ENCODE measurements at places on chromosomes 13 and 19.
A peak's percentile ranks its signal among the peaks of the same experiment; 100 is the strongest.

GRCh38 chr13:73913751-73914518 lies 220.3 kb downstream of the KLF12 start:
- no peak for DNase-seq

DNA sequence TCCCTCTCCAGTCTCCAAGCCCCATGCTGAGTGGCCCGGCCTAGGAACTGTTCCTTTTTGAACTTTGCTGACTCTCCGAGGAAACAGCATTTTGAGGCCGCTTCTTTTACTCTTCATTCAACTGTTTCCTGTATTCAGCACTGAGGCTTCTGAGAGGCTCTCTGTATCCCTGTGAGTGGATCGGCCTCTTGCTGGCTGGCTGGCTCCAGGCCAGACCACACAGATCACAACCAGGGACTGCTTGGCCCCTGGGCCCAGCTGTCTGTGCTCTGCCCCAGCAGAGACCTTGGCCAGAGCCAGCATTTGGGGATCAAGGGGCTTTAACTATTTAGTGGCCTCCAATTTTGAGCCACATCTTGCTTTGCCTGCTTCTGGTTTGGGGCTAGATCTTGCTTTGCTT lies 75.6 kb upstream of the KL start:
- no peak for DNase-seq

- DNase-seq: no peak
Measured at GRCh38 chr19:1364070-1364704, 19.5 kb upstream of the NDUFS7 start.

DNA sequence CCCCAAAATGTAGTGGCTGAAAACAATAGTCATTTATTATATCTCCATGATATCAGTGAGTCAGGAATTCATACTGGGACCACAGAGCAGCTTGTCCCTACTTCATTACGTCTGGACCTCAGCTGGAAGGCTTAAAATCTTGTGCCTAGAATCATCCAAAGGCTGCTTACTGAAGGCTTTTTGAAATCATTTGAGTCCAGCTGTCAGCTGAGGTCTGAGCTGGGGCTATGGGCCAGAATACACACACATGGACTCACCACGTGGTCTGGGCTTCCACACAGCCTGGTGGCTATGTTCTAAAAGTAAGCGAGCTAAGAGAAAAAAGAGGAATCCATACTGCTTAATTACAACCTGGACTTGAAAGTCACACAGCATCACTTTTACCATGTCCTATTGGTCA lies 209.2 kb downstream of the KCTD12 start:
- no peak for DNase-seq

GRCh38 chr13:77523834-77524728 lies 11.4 kb upstream of the SCEL start:
- no peak for DNase-seq

- DNase-seq: peak; percentile 27
Measured at GRCh38 chr19:54415208-54415900, at the start of gene TTYH1. Gene TTYH1 (plus strand): TSS chr19:54415464. CDS start chr19:54415553, 89 bp downstream.

DNA sequence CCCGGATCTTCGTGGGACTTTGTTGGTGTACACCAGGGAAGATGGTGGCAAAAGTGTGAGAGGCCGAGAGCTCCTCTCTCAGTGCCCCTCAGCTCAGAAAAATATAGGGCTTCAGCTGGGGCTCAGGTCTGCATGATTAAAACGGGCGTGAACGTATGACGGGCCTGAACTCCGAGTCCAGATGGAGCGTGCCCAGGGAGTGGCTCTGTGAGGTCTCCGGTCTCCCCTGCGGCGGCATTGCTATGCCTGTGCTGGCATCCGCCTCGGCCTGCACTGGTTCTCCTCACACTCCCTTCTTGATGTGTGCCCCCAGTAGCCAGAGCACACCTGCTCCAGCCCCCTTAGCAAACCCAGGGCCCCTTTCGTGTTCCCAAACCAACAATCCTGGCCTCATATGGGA lies 82.0 kb downstream of the TEX29 start:
- no peak for DNase-seq

DNA sequence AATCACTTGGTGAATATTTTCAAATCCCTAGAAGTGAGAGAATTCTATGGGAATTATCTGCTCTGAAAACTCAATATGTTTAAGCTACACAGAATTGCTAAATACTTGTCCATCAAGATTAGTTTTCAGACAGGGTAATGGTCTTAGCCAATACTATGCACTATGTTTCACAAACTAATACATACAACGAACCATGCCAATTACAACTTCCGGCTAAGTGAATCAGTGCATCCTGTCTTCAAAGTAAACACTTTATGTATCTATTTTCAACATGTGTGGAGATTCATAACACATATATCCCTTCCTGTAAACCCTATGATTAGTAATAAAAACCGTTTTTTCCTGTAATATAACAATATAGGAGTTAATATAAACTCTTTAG lies 181.5 kb downstream of the POSTN start:
- DNase-seq: no peak

- no peak for DNase-seq
Measured at GRCh38 chr13:32125221-32125689, 93.7 kb downstream of the FRY start.

DNA sequence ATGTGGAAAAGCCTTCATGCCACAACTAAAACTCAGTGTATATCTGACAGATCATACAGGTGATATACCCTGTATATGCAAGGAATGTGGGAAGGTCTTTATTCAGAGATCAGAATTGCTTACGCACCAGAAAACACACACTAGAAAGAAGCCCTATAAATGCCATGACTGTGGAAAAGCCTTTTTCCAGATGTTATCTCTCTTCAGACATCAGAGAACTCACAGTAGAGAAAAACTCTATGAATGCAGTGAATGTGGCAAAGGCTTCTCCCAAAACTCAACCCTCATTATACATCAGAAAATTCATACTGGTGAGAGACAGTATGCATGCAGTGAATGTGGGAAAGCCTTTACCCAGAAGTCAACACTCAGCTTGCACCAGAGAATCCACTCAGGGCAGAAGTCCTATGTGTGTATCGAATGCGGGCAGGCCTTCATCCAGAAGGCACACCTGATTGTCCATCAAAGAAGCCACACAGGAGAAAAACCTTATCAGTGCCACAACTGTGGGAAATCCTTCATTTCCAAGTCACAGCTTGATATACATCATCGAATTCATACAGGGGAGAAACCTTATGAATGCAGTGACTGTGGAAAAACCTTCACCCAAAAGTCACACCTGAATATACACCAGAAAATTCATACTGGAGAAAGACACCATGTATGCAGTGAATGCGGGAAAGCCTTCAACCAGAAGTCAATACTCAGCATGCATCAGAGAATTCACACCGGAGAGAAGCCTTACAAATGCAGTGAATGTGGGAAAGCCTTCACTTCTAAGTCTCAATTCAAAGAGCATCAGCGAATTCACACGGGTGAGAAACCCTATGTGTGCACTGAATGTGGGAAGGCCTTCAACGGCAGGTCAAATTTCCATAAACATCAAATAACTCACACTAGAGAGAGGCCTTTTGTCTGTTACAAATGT lies 16.4 kb downstream of the ZNF175 start:
- DNase-seq: no peak

DNA sequence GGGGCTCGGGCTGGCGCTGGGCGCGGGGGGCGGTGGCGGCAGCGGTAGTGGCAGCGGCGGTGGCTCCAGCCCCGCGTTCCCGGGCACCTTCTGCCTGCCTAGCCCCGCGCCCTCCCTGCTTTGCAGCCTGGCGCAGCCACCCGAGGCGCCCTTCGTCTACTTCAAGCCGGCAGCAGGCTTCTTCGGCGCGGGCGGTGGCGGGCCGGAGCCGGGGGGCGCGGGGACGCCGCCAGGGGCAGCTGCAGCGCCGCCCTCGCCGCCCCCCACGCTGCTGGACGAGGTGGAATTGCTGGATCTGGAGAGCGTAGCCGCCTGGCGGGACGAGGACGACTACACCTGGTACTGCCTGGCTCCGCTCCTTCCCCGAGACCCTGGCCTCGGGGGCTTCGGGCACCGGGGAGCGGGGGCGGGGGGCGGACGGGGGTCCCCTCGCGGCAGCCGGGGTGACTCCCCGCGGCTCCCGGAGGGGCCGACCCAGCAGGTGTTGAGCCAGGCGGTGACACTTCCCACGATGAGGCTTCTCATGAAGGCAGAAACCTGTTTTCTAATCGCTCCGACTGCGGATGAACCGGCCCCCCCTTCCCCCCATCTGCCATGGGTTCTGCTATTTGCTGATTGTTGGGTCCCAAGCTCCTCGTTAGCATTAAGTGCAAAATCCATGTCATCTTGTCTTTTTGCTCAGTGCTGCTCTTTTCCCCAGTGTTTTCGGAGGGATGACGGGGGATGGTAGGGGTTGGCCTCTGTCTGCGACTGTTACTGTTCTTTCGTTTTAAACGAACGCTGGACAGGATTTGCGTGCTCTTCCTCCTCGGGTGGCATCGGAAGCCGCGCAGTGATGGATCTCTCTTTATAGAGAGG lies 943 bp downstream of the SLAIN1 start:
- DNase-seq: peak; percentile 40

DNA sequence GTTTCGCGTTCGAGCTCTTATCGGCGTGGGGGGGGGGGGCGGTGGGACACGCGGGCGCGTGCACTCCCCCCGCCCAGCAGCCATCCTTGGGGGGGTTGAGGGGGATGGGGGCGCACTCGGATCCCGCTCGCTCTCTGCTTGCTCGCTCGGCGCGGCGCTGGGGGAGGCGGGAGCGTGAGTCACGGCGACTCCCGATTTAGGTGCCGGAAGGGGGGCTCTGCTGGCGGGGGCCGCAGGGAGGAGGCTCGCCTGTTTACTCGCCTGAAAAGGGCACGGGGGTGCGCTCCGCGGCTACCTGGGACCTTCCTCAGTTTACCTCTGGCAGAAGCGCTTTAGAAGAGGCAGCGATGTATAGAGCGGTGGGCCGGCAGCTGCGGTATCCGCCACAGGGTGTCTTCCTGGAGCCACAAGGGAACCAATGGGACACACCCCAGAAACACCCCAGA lies 1.1 kb upstream of the PDE4A start:
- no peak for DNase-seq

- no peak for DNase-seq
Measured at GRCh38 chr19:49938662-49939061, 9.4 kb upstream of the NUP62 start.

GRCh38 chr13:59747529-59747928 lies 416.2 kb downstream of the DIAPH3 start:
- DNase-seq: no peak

- no peak for DNase-seq
Measured at GRCh38 chr13:65911546-65912193, 1318.5 kb downstream of the PCDH9 start.

- no peak for DNase-seq
Measured at GRCh38 chr13:20519875-20520274, 5.8 kb downstream of the CRYL1 start.

DNA sequence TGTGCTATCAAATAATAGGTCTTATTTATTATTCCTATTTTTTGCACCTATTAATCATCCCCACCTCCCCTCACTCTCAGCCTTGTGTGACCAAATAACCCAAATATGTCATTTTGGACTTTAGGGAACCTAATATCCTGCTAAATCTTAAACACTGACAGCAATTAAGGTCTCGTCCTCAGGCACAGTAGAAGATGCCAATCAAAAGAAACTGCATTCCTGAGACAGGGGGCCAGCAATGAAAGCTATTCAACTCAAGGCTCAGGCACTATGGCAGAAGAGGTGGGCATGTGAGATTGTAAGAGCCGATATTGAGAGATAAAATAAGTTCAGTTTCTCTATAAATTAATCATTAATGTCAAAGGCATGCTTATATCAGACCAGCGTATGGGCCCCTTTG lies 1437.7 kb upstream of the PCDH9 start:
- no peak for DNase-seq

DNA sequence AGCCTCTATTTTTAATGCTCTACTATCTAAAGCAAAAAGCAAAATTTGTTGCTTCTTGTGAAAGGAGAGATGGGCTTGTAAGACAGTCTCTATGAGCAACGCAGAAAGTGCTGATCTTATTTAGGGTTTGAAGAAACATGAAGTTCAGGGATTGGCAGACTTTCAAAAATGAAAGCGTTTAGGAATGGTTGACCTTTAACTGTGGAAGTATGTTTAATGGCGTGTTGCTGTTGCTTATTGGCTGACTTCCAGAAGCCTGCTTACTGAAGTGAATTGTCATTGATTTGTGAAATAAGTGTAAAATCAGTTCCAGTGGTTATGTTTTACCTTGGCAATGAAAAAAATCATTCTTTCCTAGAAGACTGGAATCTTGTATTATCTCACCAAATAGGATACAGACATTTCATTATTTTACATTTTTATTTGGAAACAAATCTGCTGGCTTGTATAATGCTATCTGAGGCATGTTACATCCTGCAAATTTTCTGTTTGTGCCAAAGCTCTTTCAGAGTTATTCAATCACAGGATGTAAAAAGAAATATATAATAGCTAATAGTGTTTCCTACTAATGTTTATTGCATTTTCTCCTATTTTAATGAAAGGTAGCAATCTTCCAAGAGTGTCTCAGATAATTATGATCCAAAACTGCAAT lies 221.3 kb upstream of the SLITRK6 start:
- no peak for DNase-seq

DNA sequence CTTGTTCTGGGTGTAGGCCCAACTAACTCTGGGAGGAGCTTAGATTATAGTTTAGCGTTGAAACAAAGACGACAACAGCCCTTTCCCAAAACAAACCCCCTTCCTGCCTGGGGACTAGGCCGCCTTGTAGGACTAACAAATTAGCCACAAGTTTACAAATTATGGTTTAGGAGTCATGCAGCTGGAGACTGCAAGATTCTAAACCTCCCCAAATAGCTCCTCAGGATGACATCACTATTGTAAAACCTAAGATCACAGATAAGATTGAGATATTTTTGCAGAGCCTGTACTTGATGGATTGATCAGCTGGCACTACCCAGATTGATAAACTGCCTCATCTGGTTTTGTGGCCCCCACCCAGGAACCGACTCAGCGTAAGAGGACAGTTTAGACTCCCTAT lies 2.3 kb upstream of the SLC25A15 start:
- DNase-seq: no peak

- DNase-seq: peak; percentile 47
Measured at GRCh38 chr19:46787331-46788261, 798 bp downstream of the SLC1A5 start.

- no peak for DNase-seq
Measured at GRCh38 chr13:30051531-30052060, 201.2 kb upstream of the UBL3 start.

DNA sequence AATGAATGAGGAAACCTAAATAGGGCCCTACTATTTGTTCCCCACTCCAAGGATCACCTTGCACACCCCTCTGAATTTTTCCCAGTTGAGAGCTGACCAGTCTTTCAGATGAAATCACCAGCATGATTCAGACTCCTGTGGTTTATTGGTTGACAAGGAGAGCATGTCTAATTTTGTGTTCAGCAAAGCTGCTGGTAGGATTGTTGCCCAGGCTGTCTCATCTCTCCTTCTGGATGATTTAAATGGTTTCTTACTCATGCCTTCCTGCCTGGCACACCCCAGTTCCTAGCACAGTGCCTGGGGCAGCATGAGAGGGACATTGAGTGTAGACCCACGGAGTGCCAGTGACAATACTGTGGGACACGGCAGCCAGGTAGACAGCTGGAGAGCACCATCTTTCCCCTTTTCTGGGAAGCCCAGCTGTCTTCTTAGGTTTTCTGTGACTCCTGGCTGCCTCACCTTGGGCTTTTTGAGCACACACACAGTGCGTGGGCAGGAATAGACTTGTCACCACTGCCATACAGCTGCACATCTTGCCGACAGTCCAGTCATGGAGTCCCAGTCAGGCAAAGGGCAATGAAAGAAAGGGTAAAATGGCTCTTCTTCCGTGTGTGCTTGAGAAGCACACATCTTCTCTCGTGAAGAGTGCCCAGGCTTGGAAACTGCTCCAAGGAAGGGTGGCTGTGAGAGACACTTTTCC lies 12.3 kb downstream of the FGF9 start:
- no peak for DNase-seq

Data from stimulated activated naive CD4-positive, alpha-beta T cell treated with Interleukin-2 at 50 U/mL for 16 hours (primary cell).